Activated naive CD4-positive, alpha-beta T cell treated with anti-CD3 and anti-CD28 coated beads, Interleukin-2, amount 50 U/mL, for 16 hours (primary cell): ENCODE measurements at places on chromosomes 16 and 17.

DNA sequence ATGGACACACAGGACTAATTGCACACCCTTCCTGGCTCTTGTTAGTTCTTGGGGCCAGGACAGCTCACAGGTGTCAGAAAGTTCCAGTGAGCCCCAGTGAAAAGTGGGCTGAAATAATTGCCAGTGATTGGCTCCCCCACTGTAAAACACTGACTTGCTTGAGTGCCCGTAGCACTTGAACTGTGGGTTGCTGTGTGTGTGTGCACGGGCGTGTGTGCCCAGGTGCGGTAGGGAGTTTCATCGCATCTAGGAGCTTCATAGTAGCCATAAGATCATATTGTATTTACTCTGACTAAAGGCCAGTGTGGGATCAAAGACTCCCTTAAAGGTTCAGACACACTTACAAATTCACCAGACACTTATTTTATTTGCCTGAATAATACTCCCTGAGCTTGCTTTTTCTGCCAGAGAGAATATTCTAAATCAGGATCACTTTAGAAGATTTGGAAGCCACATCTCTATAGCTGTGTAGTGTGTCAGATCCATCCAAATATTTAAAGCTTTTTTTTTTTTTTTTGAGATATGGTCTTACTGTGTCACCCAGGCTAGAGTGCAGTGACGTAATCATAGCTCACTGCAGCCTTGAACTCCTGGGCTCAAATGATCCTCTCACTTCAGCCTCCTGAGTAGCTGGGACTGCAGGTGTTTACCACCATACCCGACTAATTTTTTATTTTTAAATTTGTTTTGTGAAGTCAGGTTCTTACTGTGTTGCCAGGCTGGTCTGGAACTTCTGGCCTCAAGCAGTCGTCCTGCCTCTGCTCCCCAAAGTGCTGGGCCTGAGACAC is 11.4 kb downstream of the UNK start:
- DNase-seq = no peak

DNA sequence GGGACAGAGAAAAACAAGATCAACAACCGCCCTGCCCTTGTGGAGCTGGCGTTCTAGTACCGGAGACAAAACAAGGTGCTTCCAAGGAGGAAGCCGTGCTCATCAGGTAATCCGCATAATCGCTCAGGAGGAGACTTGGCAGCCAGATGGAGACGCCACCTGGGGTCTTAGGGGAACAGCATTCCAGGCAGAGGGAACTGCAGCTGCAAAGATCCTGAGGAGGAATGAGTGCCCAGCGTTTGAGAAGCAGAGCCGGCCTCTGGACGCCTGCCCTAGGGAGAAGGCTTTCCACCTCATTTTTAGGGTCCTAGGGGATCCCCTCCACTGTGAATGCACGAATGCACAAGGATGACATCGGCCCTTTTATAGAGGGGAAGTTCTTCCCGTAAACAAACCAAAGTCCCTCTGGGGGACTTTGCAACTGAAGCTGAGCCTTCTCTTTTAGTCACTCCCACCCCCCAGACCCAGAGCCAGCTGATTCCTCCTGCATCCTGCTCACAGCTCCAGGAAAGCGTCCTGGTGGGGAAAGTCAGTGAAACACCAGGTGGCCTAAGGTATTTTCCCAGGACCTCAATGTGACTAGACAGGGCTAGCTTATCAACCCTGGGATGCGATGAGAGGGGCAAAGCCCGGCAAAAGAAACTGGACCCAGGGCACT is 13.2 kb upstream of the MPRIP start:
- no peak for DNase-seq

- DNase-seq = no peak
These were observed 51.8 kb downstream of the METTL16 start for GRCh38 chr17:2459917-2460271.

- no peak for DNase-seq
These were observed 10.6 kb downstream of the ALDH3A1 start for GRCh38 chr17:19737305-19738072.

DNA sequence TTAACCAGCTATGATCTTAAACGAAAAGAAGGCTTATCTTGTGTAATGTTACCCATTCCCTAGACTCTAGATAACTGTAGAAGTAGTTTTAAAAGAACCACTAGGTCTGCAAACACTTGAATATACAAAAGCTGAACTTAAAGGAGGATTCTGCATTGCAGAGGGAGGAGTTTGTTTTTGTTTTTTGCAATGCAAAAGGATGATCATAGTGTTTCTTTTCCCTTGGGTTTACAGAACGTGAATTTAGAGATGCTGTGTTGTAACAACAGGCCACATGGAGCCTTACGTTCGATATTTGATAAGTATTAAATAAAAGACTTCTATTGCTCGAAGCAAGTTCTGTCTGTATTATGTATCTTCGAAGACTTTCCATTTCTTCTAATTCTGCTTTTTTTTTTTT is 77.6 kb downstream of the CHD9 start:
- DNase-seq = no peak

GRCh38 chr16:8032406-8032805 is 557.9 kb downstream of the TMEM114 start:
- DNase-seq = no peak

DNA sequence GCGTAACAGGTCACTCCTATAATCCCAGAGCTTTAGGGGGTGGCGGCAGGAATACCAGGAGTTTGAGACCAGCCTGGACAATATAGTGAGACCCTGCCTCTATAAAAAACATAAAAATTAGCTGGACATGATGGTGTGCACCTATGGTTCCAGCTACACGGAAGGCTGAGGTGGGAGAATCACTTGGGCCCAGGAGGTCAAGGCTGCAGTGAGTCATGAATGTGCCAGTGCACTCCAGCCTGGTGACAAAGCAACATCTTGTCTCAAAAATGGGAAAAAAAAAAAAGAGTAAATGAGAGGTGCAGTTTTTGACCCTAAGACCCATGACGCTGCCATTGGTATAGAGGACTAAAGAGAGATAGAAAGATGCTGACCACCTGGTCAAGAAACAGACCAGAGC is 16.1 kb downstream of the PARN start:
- no peak for DNase-seq

- DNase-seq = no peak
These were observed 47.2 kb upstream of the SLC47A1 start for GRCh38 chr17:19486351-19487023.

DNA sequence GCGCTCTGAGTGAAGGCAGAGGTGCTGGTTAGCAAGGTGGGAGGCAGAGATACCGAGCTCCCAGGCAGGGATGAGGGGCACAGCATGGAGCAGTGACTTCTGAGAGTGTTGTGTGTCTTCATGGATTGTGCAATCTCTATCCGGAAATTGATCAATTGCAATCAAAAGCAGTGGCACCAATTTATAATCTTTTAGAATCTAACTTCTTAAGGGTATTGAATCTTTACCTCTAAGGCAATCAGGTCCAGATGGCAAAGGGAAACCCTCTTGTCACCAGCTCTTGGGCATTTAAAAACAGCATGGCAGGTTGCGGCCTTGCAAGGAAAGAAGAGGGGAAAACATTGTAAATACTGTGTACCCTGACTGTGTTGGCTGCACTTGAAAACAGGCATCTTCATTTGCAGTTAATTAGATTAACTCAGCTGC is 58.0 kb upstream of the MRTFB start:
- no peak for DNase-seq

- no peak for DNase-seq
These were observed 2.4 kb downstream of the FXR2 start for GRCh38 chr17:7612294-7612640.

DNA sequence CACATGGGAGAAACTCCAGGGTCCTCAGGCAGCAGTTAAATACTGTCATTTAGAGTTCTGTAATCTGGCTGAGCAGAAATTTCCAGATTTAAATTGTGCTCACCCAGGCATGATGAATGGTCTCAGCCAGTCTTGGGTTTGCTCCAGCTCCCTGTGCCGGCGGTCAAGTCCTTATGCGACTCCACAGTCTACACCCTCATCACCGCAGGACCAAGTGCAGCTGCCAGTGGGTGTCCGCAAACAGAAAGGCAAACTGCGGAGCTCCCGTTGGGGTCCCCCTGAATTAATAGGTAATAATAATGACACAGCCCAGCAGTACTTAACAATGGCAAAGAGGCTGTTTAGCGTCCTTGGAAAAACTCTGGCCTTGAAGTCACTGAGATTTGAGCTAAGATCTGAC is 3.9 kb upstream of the CACNG4 start:
- no peak for DNase-seq

GRCh38 chr17:12429116-12429515 is 236.6 kb upstream of the MYOCD start:
- DNase-seq = no peak

DNA sequence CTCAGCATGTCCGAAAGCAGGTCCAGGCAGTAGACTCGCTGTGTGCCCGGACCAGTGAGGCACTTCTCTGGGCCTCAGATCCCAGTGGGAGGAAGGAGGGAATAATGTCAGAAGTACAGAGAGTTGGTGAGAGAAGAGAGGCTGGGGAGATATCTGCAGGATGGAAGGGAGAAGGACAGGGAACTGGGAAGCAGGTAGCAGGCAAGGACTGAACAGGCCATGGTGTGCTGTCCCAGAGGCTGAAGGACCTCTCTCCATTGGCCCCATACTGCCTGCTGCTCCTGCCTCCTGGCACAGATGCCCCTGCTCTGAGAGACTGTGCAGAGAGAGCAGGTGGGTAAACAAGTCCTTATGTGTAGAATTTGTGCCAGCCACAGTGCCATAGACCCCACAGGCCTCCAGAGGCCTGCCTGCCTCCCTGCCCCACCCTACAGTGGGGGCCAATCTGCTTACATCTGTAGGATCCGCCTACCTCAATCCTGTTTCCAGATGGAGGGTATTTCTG is 34.2 kb upstream of the CRHR1 start:
- no peak for DNase-seq

- no peak for DNase-seq
These were observed 183.2 kb downstream of the ZNF423 start for GRCh38 chr16:49672753-49673152.

GRCh38 chr16:2250652-2251295 is 613 bp downstream of the ECI1 start:
- peak; percentile 59 for DNase-seq

- DNase-seq = no peak
These were observed 2.4 kb downstream of the PPM1D start for GRCh38 chr17:60602385-60602742.

DNA sequence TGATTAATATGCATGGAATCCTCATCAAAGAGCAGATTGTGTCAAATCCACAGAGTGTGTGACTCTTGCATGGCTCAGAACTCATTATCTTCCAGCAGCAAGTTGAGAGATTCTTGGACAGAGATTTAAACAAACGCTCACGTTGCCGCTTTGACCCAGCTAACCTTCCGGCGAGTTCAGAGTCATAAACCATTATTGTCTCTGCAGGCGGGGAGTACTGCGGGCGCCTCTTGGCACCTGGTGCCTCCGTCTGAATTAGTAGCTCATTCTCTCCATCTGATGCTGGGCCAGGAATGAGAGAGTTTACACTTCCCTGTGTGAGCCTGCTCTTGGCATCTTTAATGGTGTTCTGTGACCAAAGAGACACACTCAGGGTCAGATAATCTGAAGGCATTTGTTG is 138.6 kb upstream of the WSCD1 start:
- no peak for DNase-seq

DNA sequence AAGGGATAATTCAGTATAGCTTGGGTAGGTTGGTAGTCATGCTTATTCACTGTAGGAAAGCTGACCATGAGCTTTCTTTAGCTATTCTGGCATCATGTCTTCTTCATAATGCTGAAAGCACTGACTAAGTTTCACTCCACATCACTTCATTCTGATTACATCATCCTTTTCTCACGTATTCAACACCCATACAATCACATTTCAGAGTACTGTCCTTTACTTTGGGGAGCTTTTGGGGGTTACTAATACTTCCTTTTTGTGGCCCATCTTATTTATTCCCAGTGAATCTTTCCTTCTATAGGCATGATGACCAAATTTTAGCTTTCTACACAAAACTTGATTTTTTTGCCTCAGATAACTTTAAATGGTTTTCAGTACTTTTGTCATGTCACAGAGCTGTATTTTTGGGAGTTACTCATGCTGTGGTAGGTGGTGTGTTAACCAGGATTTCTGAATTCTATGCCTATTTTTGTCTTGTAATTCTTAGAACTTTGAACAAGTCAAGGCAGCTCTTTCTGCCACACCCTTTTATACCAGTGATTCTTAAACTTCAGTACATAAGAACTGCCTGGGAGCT is 23.5 kb downstream of the TADA2A start:
- no peak for DNase-seq

DNA sequence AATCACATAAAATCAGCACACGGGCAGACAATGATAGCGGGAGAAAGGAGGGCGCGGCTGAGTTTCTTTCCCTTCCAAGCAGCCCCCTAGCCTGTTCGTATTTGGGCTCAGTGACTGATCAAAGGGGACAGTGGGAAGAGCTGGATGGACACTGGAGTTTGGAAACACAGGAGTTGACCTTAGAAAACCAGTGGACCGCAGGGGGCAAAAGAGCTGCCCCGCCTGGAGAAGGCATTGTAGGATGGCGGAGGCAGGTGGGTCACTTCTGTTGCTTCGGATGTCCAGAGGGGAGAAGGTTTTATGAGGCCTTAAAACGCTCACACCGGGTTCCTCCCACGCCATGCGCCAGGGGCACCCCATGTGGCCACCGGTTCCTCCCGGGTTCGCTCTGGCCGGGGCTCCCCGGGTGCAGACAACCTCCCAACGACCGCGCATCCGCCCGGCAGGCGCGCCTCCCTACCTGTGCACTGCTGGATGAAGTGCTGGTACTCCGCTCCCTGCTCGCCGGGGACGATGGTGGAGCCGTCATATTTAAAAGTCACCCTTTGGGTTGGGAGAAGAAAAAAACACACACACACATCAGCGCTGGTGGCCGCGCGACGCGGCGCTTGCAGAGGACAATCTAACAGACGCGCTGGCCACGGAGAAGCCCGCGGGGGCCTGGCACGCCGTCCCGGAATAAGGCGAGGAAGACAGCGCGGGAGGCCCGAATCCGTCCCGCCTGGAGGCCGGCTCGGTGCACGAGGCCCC is 662 bp downstream of the COTL1 start:
- peak; percentile 57 for DNase-seq

DNA sequence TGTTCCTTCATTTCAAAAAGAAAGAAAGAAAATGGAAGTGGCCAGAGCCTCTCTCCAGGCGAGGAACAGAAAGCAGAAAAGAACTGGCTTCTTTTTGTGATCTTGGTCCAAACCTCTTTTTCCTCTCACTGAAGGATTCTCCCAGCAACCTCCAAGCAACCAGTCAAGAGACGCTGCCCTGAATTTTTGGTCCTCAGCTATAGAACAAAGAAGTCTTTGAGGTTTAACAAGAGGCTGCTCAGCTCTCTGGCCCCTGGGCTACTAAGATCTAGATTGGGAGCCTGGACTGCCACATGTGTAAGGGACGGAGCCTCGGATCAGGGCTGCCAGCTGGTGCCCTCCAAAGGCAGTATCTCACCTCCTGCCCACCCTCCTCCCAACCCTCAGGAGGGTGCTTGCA is 62.6 kb downstream of the AXIN2 start:
- DNase-seq = no peak

DNA sequence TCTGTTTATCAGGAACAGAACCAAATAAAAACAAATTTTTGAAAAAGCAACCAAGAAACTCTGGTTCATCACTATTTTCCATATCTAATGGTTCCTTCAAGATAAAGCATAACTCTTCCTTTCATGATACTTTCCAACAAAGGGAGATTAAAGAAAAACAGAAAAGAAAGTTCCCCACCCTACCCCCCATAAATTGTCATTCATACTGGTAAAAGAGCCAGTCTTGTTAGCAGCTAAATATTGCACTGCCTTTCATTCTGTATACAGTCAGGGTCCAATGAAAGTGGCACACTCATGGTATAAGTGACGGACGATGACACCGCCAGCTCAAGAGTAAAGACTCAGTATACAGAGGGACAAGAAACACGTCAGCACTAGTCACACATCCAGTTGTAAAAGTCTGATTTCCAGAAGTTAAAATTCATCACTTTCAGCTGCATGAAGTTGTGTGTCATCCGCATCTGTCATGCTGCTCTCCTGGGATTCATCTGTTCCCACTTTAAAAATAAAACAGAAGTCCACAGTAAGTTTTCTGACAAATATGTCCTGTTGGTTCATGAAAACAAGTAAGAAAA is 68.5 kb downstream of the CDC27 start:
- no peak for DNase-seq
